Choroid plexus epithelial cell (primary cell): ENCODE measurements at places on chromosomes 7 and 10.

DNA sequence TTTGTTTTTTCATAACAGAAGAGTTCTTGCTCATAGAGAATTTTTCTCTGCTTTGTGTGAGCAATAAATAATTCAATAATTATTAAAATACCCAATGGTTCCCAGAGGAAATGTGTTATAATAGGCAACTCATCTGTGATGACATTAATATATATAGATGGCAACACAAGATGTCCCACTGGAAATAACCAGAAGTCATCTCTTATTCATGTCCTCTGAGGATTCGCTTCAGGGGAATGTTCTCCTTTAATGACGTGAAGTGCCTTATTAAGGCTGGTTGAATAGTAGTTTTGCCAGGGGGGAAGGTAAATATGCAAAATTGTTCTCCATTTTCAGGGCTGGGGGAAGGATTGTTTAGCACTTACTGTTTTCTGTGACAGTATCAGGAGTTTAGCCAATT lies 3.1 kb downstream of the SLC39A12 start:
- no peak for DNase-seq

DNA sequence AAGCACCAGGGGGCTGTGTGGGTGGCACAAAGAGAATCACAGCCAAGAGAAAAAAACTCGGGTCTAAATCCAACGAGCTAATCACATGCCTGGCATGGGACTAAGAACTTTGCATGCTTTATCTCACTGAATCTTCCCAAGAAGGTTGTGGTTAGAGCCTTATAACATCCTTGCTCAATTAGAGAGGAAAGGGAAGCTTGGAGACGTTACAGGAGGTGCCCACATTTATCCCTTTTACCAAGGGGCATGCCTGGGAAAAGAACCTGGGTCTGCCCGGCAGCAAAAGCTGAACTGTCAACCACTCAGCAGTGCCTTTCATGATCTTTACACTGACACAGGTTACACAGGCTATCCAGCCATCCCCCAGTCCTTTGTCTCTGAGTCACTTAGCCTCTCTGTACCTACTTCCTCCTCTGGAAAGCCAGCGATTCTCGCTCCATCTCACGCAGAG lies 190.1 kb downstream of the PRPF18 start:
- DNase-seq = no peak

DNA sequence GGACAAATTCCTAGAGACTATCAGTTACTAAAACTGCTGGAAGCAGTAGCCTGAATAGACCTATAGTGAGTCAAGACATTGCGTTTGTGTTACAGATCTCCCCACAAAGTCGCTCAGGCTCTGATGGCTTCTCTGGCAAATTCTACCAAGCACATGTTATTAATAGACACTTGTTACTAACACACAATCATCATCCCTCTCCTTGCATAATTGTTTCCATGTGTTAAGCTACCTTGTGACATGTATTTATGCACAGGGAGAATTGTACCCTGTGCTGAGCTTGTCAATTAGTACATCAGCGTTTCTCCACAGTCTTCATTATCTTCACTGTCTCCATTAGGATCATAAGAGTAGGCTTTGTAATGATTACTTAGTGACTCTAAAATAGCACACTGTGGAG lies 31.2 kb downstream of the DYNC2I1 start:
- DNase-seq = no peak

DNA sequence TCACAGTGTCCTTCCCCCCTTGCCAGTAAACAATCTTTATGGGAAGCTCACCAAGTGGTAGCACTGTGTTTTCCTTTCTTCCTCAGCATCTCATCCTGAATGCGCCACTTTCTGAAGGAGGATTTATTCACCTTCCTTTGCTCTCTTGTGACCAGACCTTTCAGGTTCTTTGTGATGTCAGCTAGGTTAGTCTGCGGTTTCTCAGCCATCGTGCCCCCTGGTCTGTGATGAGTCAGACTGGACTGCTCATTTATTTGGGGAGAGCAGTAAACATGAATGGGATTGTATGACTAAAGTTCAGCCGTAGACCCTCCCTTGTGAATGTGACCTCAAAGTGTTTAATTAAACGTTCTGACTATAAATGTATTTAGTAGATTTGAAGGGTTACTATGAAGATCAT lies 235.1 kb upstream of the CELF2 start:
- DNase-seq = peak; percentile 77

DNA sequence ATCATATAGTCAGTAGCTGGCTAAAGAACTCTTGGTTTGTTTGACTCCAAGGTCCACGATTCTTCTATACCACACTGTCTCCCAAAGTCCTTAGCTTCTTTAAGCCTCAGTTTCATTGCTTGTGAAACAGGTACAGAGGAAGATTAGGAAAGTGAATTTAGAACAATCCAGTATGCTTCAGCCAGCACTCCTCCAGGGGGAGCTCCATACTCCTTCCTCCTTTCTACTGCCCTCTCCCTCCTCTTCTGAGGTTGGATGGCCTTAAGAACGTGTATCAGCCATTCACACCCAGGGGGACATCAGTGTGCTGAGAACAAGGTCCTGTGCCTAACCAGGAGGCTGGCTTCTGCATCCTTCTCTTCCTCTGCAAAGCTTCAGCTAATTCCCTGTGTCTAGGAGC lies 54.8 kb upstream of the CALD1 start:
- DNase-seq = peak; percentile 75

DNA sequence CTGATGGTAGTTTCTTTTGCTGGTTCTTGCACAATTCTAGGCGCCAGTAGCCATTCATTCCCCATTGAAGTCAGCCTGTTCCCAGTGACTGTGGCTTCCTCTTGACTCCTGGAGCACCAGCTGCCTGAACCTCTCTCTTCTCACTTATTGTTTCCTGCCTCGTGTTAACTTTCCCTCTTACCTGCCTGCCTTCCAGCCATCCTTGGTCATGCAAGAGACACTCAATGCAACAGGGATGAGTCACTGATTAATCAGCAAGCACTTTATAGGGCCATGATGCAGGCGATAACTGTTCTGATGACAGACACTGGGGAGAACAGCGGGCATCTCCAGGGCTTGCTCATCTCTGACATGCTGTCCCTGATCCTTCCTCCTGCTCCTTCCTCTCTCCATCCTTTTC lies 122.0 kb downstream of the PLCE1 start:
- DNase-seq = peak; percentile 15

DNA sequence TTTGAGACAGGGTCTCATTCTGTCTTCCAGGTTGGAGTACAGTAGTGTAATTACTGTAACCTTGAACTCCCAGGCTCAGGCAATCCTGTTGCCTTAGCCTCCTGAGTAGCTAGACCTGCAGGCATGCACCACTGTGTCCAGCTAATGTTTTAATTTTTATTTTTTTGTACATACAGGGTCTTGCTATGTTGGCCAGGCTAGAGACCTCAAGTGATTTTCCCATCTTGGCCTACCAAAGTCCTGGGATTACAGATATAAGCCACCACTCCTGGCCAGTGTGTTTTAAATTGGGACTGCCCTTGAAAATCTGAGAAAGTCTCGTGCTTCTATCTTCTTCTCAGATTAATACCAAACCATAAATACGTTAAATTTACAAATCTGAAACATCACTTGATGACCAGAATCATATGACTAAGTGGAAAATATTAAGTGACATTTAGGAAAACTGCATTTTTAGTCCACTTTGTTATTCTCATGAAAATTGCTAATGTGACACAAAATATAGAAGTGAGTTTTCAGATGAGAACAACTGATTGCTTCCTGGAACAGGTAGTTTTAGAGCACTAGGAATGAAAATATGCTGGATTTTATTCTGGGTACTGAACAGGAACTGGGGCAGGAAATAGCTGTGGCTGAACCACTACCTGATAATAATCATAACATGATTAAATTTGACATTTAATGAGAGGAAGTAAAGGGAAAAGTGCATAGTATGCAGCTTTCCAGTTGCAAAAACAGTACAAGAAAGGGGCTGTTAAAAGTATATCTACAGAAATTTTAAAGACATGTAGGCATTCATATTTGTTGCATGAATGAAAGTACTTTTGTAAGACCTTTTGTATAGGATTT lies 4.2 kb downstream of the PHTF2 start:
- DNase-seq = no peak
